HL-60 (cell line): ENCODE measurements at places on chromosomes 13 and 19.
A peak's percentile ranks its signal among the peaks of the same experiment; 100 is the strongest.

DNA sequence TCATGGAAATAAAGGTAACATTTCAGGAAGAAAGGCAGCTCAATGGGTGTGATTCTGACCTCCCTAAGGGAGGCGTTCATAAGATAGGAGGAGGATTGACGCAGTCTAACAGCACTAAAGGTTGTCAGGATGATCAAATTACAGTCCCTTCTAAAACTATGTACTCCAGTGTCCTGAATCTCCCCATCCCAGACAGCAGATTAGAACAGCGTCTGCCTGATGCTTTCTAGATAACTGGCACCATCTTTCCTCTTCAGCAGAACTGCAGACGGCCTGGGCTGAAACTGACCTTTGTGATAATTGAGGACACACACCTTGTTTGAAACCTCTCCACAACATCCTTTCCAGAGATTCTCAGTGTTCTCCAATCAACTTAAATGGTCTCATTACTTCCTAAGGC is 25.5 kb upstream of the SACS start:
- no peak for DNase-seq

GRCh38 chr13:40116008-40116407 is 460.5 kb downstream of the COG6 start:
- DNase-seq = no peak

DNA sequence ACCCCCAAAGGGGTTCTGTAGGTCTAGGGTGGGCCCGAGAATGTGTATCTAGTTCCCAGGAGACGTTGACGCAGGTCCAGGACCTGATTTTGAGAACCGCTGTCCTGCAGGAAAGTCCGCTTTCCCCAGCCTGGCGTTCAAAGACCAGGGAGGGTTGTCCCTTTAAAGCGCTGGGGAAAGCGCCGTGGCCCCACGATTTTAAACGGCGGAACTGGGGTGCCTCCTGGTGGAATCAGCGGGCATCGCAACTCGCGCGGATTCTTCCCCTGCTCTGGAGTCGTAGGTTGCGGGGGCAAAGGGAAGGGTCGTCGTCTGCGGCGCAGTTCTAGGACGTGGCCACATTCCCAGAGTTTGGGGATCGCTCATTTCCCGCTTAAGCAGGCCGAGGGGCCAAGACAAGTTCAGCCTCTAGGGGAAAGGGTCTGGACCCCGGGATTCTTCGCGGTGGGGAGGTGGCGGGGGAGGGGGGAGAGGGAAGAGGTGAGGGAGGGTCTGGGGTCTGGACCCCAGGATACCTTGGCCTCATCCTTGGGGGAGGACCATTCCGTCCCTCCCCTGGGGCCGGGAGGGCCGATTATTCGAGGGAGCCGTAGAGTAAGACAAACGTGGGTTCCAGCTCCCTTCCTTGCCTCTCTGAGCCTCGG is 7.7 kb downstream of the PNMA8B start:
- DNase-seq = no peak

- DNase-seq = peak; percentile 12
These were observed 1303.4 kb downstream of the PCDH9 start for GRCh38 chr13:65926750-65927171.

- no peak for DNase-seq
These were observed 104.4 kb downstream of the KLF5 start for GRCh38 chr13:73162912-73163911.

- DNase-seq = no peak
These were observed 16.3 kb downstream of the CATSPERG start for GRCh38 chr19:38351865-38352395.

- no peak for DNase-seq
These were observed 22.8 kb downstream of the ATP8A2 start for GRCh38 chr13:25394402-25395060.

DNA sequence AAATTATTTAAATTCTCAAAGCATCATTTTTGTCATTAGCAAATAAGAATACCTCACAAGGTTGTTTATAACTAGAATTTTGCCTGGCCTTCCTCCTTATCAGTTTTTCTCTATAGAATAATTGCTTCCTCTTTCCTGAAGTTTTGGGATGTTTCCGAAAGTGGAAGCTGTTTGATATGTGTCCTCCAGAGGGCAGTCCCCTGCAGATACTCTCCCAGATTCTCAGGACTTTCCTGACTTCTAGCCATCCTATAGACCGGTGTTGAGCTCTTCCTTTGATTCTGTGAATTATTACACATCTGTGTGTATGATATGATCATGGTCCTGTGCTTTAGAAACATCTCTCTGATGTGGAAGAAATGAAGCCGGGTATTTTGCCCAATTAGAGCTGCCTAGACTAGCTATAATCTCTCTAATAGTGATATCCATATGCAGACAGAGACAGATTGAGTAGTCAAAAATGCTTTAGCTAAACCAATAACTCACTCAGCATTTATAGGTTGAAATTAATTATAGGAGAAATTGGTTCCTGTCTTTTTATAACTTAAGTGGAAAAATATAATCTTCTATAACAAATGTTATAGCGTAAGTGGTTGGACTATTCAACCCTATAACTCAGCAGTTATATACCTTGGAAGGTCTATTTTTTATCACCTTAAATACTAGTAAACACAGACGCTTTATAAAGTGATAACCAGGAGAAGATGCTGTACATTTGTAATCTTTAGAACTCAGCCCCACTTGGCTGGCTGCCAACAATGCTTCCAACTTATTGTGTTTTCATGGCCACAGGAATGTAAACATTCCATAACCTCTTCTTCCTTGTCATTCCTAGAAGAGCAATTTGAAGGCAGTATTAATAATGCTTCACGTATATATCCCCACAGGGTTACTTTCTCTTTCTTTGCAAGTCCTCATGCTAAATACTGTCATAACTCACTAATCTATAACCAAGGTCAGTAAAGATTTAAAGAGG is 201.0 kb upstream of the RXFP2 start:
- no peak for DNase-seq

DNA sequence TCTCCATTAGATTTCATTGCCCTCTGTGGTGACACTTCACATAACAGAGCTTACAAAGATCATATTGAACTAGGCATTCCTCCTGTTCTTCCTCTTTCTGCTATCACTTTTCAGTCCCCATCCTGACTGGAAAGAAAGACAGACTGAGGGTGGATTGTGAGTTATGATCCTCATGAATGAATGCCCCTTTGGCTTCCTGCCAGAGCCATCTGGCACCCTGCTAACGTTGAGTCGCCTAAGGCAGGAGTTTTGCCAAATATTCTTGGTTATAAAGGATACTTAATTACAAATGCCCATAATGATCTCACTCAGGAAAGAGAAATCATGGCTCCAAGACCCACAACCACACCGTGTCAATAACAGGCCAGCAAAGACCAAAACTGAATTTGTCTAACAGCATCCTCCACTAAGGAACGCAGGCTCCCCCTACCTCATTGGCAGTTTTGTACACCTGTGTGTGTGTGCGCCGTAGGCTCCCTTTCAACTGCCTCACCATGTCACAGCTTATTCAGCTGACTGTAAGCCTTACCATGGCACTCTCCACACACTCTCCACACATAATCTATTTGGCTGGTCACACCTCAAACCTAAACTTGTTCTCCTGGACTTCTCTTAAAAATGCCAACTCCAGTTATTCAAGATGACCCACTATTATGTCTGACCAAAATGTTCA is 15.5 kb downstream of the ZNF211 start:
- no peak for DNase-seq

GRCh38 chr19:37506387-37507166 is at the start of gene ZNF793:
Gene ZNF793 (plus strand): TSS chr19:37506939. CDS start chr19:37523440, 16,501 bp downstream.
- peak; percentile 51 for DNase-seq

GRCh38 chr19:7494416-7495098 is 5.7 kb upstream of the PEX11G start:
- DNase-seq = no peak

DNA sequence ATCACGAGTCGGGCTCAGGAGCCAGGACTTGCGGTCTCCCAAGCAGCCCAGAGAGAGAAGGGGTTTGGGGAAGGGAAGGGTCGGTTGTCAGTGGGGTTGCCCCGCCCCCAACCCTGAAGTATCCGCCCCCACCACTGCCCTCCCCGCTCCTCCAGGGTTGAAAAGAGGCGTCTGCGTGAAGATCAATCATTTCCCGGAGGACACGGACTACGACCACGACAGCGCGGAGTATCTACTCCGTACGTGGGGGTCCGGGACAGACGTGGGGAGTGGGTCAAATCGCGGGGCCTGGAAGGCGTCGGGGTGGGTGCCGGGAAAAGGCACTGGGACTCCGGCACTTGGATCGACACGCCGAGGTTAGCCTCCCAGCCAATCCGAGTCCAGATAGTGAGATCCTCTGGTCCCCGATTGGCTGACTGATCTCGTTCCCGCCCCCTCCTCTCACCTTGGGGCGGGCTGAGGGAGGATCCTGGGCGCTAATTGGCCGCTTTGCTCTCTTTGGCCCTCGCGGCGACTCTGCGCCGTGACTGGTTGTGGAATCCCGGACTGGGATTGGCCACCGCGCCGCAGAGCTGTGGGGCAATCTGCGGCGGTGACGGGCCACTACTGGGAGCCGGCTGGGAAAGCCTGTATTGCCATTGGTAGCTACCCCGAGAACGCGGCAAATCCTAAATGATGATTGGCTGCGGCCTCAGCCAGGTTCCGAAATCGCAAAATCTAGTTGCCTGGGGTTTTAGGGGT is 13.3 kb upstream of the CACNG6 start:
- no peak for DNase-seq

- DNase-seq = peak; percentile 34
These were observed 9.2 kb downstream of the NOSIP start for GRCh38 chr19:49570997-49571676.

GRCh38 chr19:2201473-2202148 is 34.5 kb downstream of the PLEKHJ1 start:
- no peak for DNase-seq

- DNase-seq = no peak
These were observed 84.3 kb downstream of the NUFIP1 start for GRCh38 chr13:44904967-44905366.
